ENCODE measurements at places on chromosomes 13 and 19.

GRCh38 chr13:77717508-77717907, 20.0 kb downstream of the SLAIN1 start:
- DNase-seq, result no peak

GRCh38 chr19:41906271-41906670, 22.0 kb downstream of the ERFL start:
- no peak for DNase-seq

GRCh38 chr13:50012396-50013169, 2.7 kb upstream of the KCNRG start:
- DNase-seq, result no peak

GRCh38 chr13:114147803-114148520, 15.5 kb upstream of the RASA3 start:
- DNase-seq, result no peak

DNA sequence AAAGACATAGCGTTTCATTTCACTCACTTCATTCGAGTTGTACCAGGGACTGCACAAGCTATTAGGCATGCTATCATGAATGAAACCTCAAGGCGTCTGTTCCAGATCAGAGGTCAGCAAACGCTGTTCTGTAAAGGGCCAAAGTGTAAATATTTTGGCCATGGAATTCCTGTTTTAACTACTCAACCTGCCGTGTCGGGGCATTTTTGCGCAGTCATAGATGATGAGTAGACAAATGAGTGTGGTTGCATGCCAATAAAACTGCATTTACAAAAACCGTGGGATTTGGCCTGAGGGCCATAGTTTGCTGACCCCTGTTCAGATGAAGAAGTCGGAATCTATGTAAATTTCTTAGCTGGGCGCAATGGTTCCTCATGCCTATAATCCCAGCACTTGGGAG, 6.5 kb downstream of the INSR start:
- no peak for DNase-seq

- no peak for DNase-seq
Measured at GRCh38 chr13:75507027-75508001, 25.3 kb upstream of the TBC1D4 start.

GRCh38 chr13:94280349-94280748, 199.1 kb downstream of the DCT start:
- DNase-seq, result no peak

GRCh38 chr19:13463296-13463695, 43.0 kb downstream of the CACNA1A start:
- peak; percentile 70 for DNase-seq

DNA sequence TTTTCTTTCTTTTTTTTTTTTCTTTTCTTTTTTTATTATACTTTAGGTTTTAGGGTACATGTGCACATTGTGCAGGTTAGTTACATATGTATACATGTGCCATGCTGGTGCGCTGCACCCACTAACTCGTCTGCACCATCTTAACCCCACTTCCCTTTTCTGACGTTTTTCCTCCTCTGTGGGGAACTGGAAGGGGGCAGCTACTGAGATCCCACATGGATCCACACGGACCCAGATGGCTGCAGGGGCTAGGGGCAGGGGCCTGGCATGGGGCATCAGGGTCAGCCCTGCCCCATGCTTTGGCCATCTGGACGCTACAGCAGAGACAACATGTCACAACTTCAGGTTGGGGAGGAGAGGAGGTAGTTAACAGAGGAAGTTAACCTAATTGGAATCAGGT, 54.3 kb downstream of the RUBCNL start:
- DNase-seq, result no peak

GRCh38 chr19:5971714-5972354, 6.1 kb downstream of the RANBP3 start:
- DNase-seq, result no peak

DNA sequence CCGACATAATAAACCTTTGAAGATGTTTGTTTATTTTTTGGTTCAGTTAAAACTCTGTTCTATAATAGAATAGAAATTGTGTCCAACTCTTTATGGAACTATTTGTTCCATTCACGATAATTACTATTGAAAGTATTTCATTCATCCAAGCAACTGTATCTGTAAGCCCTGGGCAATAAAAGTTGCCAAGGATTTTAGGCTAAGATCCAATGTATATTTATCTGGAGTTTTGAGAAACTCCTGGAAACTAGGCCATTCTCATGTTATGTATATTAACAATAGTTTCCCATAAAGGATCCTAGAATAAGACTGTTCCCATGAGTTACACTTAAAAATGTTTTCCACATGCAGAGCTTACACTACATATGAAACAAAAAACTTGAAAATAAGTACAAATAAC, 261.6 kb downstream of the SLITRK6 start:
- DNase-seq, result no peak

GRCh38 chr19:57719424-57719823, 8.0 kb downstream of the ZNF671 start:
- no peak for DNase-seq

GRCh38 chr19:16193466-16193865, 4.2 kb upstream of the AP1M1 start:
- DNase-seq, result no peak

- no peak for DNase-seq
Measured at GRCh38 chr13:98535501-98536354, 41.2 kb downstream of the STK24 start.

DNA sequence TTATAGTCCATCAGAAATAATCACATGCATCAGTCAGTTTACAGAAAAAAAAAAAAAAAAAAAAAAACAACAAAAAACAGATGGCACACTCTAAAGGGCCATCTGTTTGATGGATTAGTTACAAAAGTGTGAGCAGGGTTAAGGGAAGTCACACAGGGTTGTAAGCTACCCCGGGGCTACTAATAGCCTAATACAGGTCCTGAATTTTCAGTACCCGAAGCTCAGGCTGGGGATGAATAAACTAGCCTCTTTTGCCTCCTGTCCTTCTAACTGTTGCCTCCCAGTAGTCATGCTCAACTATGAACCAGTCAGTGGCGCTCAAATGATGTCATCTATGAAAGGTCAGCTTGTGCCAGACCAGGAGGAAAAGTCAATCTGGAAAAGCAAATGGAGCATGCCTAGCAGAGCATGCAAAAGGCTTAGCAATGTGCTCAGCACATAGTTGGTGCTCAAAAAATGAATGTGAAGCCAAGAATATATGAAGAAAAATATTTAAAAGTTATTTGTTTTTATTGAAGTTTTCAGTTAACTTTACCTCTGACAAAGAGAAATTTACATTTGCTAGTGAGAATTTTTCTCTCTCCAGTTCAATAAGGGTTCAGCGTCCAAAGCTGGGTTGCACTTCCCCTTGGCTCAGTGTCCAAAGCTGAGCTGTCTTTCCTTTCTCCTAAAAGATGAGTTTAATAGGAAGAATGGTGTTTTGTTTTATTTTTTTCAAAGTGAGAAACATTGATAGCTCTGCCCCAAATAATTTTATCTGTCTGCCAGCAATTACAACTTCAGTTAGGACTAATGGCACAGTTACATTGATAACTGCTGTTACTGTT, 30.8 kb upstream of the LRCH1 start:
- DNase-seq, result no peak

GRCh38 chr19:50564229-50565105, 3.8 kb downstream of the LRRC4B start:
- no peak for DNase-seq

DNA sequence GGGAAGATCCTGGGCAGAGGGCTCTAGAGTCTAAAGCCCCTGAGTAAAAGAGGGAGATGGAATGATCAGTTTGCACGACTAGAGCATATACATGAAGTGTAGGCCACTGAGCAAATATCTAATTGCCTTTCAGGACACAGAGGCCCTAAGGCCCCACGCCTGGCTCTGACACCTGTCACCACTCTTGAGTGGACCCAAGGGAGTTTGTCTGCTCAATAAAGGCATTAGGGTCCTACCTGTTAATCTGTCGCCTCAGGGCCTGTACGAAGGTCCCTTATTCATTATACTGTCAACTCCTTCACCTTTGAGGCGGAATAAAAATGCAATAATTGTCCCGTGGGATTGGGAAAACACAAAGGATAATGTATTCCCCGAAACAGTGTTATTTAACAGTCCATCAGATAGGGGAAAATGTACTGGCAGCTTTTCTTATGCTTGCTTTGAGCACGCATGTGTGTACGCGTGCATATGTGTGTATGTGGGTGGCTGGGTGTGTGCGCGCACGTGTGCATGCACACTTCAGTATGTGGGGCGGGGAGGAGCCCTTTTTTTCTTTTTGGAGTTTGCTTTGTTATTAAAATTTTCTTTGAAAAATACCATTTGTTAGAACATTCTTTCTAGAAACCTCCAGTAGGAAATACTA, 161.8 kb upstream of the SERP2 start:
- peak; percentile 91 for DNase-seq

DNA sequence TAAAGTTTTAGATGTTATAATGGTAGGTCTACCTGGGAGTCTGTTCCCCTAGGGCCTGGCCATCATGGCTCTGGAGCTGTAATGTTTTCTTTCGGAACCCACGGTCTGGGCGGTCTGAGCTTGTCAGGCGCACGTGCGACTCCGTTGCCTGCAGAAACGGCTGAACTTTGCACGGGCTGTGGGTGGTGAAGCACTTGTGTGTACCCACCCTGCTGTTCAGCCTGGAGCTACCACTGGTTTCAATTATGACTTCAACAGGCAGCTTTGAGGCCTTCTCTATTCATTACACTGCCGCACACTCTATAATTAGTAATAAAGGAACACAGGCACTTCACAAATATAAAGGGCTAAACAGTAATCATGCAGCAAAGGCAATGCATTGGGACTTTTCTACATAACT, 6.0 kb downstream of the PCDH8 start:
- peak; percentile 32 for DNase-seq

GRCh38 chr13:25132751-25133390, 36.9 kb downstream of the PABPC3 start:
- DNase-seq, result no peak

DNA sequence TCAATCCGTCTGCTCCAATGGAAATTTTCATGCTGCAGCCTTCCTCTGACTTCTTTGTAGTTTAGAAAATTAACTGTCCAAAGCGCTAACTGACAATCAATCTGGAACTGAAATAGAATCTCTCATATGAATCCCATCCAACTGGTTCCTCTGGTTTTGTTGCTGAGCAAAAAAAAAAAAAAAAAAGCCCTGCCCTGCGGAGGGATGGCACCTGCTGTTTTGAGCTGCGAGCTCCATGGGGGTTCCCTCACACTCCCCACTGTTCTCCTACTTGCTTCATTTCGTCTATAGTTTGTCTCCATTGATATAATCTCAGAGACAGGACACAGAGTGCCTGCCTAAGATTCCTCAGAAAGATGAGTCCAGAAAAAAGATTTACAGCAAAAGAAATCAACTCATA, 33.4 kb downstream of the FAAP24 start:
- DNase-seq, result peak; percentile 23

DNA sequence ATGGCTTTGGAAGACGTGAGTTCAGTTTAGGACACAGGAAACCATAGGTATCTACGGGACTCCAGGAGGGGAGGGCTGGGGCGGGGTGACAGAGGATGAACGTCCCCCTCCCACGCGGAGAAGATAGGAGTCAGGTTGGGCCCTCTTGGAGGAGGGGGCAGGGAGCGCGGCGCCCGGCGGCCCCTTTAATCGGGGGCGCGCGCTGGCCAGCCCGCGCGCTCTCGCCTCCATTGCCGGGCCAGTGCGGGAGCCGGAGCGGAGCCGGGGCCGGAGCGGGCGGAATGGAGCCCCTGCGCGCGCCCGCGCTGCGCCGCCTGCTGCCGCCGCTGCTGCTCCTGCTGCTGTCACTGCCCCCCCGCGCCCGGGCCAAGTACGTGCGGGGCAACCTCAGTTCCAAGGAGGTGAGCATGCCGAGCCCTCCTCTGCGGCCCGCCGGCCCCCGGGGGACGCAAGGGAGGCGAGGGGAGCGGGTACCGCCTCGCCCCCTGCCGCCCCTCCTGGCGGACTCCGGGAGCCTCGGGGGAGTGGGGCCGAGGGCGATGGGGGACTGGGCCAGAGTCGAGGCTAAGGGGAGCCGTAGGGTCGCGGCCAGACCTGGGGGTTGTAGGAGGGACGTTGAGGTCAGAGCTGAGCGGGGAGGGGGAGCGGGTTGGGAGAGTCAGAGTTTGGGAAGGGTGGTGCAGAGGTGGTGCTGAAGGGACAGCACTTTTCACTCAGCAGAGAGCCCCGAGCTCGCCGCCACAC, at the start of gene TMEM145:
Gene TMEM145, plus strand, starts transcription at position 214 of the 744 bp plus-strand sequence. Its CDS starts 68 bp downstream, at position 282.
- DNase-seq, result peak; percentile 86

DNA sequence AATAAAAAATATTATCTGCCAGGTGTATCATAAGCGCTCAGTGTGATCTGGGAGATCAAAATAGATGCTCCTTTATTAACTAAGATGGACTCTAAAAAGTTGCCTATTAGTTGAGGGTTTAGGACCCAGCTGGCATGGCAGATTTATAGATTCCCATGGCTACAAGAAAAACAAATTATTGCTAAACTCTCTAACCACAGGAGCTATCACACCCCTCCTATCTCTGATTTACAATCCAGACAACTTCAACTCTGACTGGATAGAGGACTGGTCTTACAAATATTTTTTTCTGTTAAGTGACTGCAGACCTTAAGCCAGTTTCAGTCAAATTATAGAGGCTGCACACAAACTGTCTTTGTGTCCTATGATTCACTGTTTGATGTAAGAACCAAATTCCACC, 45.4 kb upstream of the MYCBP2 start:
- DNase-seq, result no peak

- no peak for DNase-seq
Measured at GRCh38 chr19:14774373-14774772, 4.0 kb downstream of the ADGRE2 start.
